ENCODE measurements at places on chromosomes 6 and 20. TPM values are rescaled to one million over a fixed set of nuclear protein-coding genes. Genes with fewer than 3 reads are reported as not detected.

DNA sequence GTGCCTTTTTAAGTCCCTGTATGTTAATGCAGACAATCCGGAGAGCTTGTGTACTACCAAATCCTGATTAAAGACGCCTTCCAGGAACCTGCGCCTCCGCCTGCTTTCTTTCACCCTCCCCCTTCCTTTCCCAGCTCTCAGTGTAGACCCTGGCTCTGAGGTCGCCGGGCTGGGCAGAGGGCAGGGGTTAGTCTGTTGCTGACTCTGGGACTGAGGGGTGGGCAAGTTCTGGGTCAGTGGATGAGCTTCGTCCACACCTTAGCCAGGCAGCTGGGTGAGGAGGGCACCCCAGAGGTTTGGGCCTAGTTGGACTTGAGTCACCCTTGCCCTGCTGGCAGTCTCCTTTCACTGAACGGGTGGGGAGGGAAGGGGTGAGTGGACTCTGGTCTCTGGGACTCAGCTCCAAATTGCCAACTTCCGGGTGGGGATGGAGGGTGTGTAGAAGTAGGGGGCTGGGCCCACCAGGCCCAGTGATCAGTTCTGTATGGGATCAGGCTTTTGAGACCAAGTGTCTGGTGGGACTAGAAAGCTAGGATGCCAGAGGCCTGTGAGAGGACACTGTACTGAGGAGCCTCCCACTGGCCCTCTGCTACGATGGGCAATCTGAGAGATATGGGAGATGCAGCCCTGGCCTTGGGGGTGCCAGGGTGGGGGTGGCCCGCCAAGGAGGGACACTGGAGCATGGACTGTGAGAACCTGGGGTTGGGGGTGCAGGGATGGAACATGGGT, 21.3 kb upstream of the SLC22A7 start:
- DNase-seq = no peak

- DNase-seq = no peak
These were observed 50.0 kb upstream of the ECI2 start for GRCh38 chr6:4185419-4185818.

DNA sequence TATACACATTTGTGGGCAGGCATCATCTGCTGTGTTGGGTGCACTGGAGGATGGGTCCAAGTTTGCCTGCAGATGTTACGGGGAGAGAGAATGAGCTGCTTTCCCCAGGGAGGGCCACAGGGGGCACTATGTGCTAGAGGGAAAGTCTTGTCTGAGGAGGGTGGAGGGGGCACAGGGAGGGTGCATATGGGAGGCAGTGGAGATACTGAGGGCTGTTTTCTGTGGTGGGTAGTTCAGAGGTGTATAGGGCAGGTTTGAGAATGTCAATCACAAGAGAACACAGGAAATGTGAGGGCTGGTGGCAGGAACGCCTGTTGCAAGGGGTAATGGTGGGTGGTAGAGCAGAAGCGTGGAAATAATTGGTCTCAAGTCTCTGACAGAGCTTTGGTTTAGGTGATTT, 7.7 kb upstream of the PTPRA start:
- DNase-seq = no peak

DNA sequence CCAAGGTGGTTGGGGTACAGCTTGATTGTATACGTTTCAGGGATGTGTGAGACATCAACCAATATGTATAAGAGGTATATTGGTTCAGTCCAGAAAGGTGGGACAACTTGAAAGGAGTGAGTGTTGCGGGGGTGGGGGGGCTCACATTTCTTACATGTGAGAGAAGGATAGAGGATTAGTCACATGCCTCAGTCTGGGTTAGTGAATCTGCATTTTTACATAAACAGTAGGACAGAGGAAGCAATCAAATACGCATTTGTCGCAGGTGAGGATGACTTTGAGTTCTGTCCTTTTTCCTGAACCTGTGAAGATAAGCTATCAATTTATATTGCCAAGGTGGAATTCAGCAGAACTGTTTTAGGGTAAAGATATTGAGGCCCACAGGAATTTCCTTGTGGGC, 42.1 kb upstream of the TBC1D32 start:
- DNase-seq = no peak

The C20orf141 gene
- total RNA-seq = not detected

The COMMD7 gene
- 43.4 TPM for total RNA-seq

DNA sequence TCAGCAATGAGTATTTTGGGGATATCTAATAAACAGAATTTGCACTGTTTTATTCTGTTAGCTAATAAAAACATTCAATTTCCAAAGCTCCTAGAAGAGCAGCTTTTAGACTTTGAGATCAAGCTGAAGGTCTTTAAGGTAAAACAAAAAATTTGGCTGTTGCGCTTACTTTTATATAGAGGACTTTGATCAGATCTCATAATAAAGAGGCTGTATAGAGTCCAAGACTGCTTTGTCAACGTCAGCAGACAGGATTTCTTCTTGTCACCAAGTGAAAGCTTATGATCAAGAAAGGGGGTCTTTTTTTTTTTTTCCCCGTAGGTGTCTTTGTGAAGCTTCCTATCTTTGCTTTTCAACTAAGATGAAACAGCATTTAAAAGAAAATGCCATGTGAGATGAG, 556.5 kb upstream of the SLC35B3 start:
- DNase-seq = no peak

The CLPSL1 gene
- not detected for total RNA-seq

The TNNC2 gene
- 1.1 TPM for total RNA-seq

- DNase-seq = no peak
These were observed 68.7 kb downstream of the TXNDC5 start for GRCh38 chr6:7841781-7842468.

The DEFB132 gene
- not detected for total RNA-seq

DNA sequence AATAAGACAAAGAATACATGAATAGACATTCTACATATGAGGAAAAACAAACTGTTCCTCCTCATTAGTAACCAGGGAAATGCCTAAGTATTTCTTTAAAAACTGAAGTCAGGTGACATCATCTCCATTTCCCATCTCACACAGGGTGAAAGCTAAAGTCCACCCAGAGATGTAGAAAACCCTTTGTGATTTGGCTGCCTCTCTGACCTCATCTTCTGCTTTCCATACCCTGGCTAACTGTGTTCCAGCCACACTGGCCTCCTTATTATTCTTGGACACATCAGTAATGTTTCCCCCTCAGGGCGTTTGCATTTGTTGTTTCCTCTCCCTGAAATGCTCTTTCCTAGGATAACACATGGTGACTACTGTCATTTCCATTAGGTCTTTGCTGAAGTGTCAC, 40.4 kb downstream of the ESF1 start:
- DNase-seq = no peak

DNA sequence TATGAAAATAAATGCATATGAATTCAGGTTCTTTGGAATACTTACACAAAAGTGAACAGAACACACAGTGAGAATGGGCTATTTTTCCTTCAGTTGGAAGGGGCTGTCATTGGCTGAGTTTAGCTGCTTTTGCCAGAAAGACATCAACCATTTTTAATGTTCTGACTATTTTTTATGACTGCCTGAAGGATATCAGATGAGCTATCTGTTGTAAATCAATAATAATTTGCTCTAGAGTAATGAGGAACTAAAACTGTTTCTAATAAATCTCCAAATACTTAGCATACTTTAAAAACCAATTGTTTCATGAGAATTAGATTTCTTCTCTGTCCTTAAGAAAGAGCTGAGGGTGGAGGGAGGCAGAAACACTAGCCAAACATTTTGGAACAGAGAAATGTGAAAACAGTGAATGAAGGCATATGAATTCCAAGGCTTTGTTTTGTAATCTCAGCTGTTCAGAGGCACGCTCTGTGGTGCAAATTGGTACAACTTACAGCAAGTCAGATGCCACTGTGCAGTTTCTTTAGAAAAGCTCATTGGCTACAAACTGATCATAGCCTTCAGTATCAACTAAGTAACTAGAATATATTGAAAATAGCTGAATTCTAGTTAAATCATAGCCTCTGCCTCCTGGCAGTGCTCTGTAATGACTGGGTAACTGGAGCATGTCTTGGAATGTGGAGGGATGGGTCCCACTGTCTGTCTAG, 228.9 kb upstream of the JAG1 start:
- no peak for DNase-seq

DNA sequence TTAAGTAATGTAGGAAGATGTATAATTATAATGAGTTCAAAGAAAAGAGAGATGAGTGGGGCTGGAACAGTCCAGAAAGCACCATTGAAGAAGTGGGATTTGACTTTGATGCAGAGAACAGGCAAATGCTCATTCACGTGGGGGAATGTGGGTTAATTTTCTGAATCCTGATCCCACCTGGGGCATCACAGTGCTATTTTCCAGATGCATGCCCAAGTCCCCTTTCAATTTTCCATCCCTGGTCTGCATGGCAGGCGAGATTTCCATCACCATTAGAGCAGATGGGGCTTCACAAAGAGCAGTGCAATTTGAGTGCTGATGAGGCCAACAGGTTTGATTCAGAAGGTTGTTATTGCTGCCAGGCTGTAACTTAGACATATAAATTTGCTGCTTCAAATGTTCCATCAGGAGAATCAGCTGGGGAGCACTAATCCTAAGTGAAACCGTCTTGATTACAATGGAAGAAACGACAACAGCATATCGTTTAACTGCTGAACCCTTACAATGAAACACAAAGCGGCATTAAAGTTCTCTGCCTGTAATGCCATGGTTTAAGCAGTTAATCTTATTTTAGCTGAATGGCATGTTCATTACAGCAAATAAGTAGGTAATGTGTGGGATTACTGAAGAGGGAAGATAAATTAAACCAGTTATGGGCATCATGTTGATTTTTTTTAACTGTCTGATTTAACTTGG, 45.2 kb downstream of the OSTM1 start:
- DNase-seq = no peak

GRCh38 chr20:48847498-48848205, 19.9 kb upstream of the PREX1 start:
- no peak for DNase-seq

- DNase-seq = no peak
These were observed 8.9 kb upstream of the LPIN3 start for GRCh38 chr20:41331731-41332130.

- DNase-seq = no peak
These were observed 64.2 kb downstream of the DLL1 start for GRCh38 chr6:170226647-170227046.

DNA sequence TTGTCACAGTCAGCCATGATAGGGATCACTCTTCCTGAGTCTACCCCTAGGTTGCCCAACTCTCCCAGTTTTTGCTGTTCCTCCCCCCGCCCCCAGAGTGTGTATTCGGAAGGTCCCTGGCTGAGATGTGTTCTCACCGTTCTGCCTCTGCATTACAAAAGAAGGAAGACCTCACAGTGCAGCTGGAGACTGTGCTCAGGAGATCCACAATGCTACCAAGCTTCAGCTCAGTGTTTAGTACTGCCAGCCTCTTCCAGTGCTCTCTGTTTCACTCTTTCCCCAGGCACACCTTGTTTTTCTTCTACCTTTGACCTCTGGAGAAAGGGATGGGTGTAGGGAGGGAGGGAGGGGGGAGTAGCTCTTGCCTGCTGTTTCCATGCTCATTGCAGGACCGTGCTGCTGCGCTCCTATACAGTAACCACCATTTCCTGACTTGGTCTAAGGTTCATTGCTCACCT, 13.4 kb upstream of the MOCS1 start:
- no peak for DNase-seq

The ACTL10 gene
- 6.2 TPM for total RNA-seq

The TMEM181 gene
- total RNA-seq = 14.3 TPM

The KCNB1 gene
- total RNA-seq = under 0.01 TPM

- DNase-seq = no peak
These were observed 1155.3 kb upstream of the GJE1 start for GRCh38 chr6:140977403-140977802.

DNA sequence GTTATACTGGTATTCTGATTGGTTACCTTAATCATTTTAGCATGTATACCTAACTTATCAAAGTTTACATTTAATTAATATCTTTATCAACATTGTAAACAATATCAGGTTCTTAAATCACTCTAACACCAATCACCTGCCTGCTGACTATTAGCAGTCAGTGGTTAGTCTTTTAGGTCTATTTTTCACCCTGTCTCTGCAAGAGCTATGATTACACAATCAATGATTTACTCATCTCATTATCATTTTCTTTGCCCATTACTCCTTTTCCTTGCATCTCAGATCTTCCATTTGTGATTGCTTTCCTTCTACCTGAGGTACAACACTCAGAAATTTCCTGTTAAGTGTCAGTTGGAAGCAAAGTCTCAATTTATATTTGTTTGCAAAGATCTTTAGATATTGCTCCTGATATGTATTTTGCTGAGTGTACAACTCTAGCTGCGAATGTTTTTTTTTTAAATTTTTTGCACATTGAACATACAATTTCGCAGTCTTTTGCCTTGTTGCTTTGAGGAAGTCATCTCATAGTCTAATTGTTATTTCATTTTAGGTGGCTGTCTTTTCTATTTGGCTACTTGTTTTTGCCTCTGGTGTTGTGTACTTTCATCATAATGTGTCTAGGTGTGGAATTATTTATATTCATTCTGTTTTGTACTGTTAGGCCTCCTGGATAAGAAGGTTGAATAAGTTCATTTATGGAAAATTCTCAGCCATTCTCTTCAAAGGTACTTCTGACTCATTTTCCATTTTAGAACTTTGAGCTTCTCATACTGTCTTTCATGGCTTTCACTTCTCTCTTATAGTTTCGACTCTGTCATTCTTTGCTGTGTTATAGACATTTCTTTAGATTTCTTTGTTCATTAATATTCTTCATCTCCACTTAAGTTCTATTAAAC, 104.9 kb upstream of the CEP162 start:
- no peak for DNase-seq

GRCh38 chr20:46558511-46558959, 8.1 kb upstream of the OCSTAMP start:
- DNase-seq = no peak
